ENCODE measurements at places on chromosomes 2 and 18. TPM values are rescaled to one million over a fixed set of nuclear protein-coding genes. Genes with fewer than 3 reads are reported as not detected.

ABCG5 gene
- not detected for total RNA-seq

NYAP2 gene
- not detected for total RNA-seq

ANKRD30B gene
- total RNA-seq = not detected

SULT6B1 gene
- not detected for total RNA-seq

GREB1 gene
- not detected for total RNA-seq

POTEJ gene
- not detected for total RNA-seq

CYTIP gene
- 322 TPM for total RNA-seq

PLGLB2 gene
- 4.2 TPM for total RNA-seq

SP100 gene
- 214 TPM for total RNA-seq

PCARE gene
- total RNA-seq = not detected

DHRS9 gene
- total RNA-seq = 0.24 TPM

IL1F10 gene
- total RNA-seq = not detected

LIPG gene
- not detected for total RNA-seq

UGT1A10 gene
- not detected for total RNA-seq

DOCK10 gene
- 200 TPM for total RNA-seq

CYP27C1 gene
- total RNA-seq = not detected

KCNG2 gene
- not detected for total RNA-seq

PRADC1 gene
- 8.8 TPM for total RNA-seq

PMS1 gene
- 22.5 TPM for total RNA-seq

ATP6V1C2 gene
- not detected for total RNA-seq

MC4R gene
- not detected for total RNA-seq

GRHL1 gene
- 0.56 TPM for total RNA-seq

SDC1 gene
- 0.37 TPM for total RNA-seq

UPP2 gene
- total RNA-seq = not detected

SFXN5 gene
- 12.0 TPM for total RNA-seq

ACTG2 gene
- total RNA-seq = not detected

KDSR gene
- total RNA-seq = 58.0 TPM

ST6GAL2 gene
- not detected for total RNA-seq

MAP2 gene
- not detected for total RNA-seq

HAAO gene
- total RNA-seq = 1.8 TPM

STRN gene
- 23.0 TPM for total RNA-seq

ACKR3 gene
- 2.8 TPM for total RNA-seq

SLC23A3 gene
- total RNA-seq = 3.0 TPM

EVX2 gene
- total RNA-seq = not detected

MAPK4 gene
- not detected for total RNA-seq

TNFRSF11A gene
- total RNA-seq = 22.2 TPM

SLC4A1AP gene
- total RNA-seq = 23.2 TPM
